ENCODE measurements at places on chromosomes 2 and 18.

- no peak for DNase-seq
These were observed 40.9 kb downstream of the LRATD1 start for GRCh38 chr2:14673351-14673875.

GRCh38 chr18:76306685-76307292 is 188.3 kb downstream of the ZNF516 start:
- DNase-seq, result no peak

GRCh38 chr18:6414723-6415417 is at the start of gene L3MBTL4:
Gene L3MBTL4, minus strand, starts transcription at chr18:6414911. Its CDS starts 103,286 bp downstream, at chr18:6311625.
- no peak for DNase-seq

- no peak for DNase-seq
These were observed 17.2 kb downstream of the TET3 start for GRCh38 chr2:74001781-74002504.

- no peak for DNase-seq
These were observed 522.9 kb downstream of the ZEB2 start for GRCh38 chr2:143996974-143997373.

DNA sequence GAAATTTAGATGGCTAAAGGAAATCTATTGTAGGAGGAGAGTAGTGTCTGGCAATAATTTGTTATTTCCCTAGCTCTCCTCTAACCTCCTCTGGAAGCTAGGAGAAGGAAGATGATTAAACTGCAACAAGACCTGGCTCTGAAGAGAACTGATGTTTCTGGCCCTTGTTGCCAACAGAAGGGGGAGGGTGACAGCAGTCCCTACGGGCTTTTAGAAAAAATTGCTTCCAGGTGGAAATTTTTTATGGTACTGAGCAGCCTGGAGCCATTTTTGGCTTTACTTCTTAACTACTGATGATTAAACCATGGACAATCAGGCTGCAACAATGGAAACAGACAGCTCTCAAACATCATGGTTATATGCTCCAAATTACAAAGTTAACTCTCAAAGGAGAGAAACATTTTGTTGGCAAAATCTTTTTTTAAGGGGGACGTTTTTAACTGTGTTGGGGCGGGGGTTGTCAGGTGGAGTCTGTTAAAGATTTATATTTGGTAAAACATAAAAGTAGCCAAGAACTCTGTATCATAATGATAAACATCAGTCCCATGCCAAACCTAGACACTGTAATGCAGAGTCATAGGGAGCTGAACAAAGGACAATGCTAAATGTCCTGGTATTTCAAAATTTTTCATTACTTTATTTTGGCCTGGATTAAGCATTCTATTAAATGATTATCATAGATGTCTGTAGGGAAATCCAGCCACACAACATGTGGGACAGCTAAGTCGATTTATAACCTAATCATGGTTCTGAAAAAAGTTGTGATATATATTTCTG is 70.0 kb downstream of the EXOC6B start:
- DNase-seq, result no peak

- no peak for DNase-seq
These were observed 240.9 kb upstream of the GULP1 start for GRCh38 chr2:188050726-188051125.

DNA sequence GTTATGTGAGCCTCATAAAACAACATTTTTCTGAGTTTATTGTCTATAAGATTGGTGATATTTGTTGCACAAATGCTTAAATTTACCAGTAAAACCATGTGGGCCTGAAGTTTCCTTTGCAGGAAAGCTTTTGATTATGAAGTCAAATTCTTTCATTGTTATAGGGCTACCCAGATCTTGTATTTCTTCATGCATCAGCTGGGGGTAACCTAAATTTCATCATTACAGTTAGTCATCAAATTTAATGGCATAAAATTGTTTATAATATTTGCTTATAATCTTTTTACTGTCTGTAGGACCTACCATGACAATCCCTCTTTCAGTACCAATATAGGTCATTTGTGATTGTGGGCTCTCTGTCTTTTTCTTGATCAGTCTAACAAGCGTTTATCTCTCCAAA is 47.8 kb downstream of the SMAD2 start:
- no peak for DNase-seq

GRCh38 chr2:104871972-104872865 is 18.3 kb downstream of the POU3F3 start:
- no peak for DNase-seq

Measured in coronary artery (tissue), 2 donors.